Epithelial cell of esophagus (primary cell): ENCODE measurements at places on chromosomes 16 and 17.

DNA sequence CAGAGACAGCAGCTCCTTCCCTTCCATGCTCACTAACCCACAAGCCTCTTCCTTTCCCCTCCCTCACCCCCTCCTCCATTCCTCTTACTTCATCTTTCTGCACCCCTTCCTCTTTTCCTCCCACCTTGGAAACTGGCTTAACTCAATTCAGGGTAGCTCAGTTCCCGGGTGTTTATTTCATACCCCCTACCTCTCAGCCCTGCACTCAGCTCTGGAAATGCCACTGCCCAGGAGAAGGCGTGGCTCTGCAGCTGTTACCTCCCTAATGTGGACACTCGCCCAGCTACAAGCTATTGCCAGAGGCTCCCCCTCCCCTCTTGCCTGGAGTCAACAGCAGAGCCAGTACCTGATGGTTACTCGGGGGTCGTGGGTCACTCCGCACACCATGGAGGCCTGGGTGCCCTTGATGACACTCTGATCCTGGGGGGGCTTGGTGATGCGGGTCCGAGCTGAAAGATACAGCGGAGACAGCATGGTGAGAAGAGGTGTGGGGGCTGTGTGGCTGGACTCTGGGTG is 118.4 kb upstream of the CDC42EP4 start:
- DNase-seq, result no peak

DNA sequence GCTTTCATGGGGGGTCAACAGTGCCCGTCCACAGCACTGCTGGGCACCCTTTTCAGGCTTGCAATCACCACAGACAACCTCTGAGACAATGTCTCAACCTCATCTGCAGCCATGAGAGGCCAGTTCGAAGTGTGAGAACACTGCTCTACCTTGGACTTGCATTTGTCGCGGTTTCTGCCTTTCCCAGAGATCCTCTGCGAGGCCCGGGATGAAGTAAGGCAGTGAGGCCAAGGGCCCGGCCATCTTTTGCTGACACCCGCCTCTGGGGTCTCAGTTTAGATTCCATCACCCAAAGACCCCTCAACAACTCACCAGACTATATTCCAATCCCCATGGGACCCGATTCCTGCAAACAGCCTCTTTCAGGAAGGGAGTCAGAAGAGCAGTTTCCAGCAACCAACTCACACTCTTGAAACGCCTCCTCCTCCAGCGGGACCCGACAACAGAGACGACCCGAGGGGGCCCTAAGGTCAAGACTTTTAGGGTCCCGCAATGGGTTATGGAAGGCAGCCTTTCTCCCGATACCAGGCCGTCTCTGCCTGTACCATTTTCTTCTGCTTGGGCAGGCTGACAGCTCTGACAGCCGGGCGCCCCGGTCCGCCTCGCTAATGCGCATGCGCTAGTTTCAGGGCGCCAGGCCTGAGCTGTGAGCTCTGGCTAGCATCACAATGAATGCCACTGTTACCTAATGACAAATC is 576.0 kb downstream of the KCNJ18 start:
- DNase-seq, result no peak

DNA sequence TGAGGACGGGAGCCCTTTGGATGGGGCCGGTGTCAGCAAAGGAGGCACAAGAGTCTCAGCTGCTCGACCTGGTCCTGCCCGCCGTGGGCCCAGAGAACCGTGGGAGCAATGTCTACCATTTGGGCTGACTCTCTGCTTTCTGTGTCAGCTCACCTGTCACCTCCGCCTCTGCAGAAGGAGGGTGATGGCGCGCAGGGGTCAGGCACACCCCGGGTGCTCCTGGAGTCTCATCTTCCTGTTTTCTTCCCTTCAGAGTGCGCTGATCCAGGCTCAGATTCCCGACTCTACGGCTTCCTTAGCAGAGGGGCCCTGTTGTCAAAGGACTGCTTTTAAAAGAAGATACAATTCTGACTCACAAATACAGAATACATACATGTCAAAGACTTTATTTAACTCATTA is 167.1 kb downstream of the BANP start:
- DNase-seq, result no peak

DNA sequence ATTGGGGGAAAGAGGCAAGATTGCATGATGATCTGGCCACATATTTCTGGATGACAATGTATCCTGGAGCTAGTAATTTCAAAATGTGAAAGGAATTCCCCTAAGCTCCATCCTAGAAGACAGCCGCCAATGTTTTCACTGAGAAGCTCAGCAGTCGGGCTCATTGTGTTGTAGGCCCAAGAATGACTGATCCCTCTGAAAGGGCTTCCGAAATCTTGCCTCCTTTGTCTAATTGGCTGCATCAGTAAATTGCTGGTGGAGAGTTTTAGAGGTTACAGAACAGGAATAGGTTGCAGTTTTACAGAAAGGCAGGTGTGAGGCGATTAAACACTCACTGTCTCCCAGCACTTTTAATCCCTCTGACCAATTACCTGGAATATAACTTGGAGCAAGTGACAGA is 464.1 kb upstream of the SALL1 start:
- DNase-seq, result no peak
